NCI-H1048 (cell line): ENCODE measurements at places on chromosomes 11 and 22.

GRCh38 chr11:17526931-17527627 is 17.1 kb downstream of the USH1C start:
- DNase-seq, result no peak

DNA sequence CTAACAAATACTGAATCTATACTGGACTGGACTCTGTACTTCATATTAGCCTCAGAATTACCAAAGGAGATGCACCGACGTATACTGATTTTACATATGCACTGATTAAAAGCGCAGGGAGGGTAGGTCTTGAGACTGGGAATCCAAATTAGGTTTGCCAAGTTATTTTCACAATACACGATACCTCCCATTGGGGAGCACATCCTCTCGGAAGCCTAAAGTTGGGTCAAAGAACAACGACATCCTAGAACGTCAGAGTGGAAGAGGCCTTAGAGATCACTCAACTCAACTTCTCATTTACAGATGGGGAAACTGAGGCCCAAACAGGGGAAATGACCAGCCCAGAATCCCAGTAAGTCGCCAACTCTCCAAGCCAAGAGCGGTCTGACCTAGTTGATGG is 626 bp downstream of the DNAL4 start:
- no peak for DNase-seq

DNA sequence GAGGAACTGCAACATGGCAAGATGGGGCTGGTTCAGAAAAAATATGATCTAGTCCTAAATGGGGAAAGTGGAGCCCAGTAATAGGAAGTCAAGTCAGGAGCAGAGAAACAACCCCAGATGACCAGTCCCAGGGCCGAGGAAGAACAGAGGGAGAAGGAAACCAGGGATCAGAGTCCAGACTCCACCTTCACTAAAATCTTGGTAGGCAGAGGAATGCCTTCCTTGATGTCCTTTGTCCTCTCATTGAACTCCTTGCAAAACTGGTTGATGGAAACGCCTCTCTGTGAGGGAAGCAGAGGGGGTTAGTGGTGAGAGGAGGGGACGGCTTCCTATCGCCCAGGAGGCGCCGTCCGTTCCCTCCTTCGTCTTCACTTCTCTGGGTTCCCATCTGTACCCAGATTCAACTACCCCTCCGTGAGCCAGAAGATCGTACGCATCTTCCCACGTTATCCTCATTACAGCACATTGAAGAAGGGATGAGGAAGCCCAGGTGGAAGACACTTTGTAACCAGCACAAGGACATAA is 607 bp downstream of the MRPL11 start:
- no peak for DNase-seq

- DNase-seq, result no peak
Measured at GRCh38 chr22:29459773-29460172, 20.2 kb upstream of the NEFH start.

- no peak for DNase-seq
Measured at GRCh38 chr11:63710476-63711217, 29.3 kb downstream of the RTN3 start.
